ENCODE measurements at places on chromosomes 7 and 10.

GRCh38 chr10:88851706-88852105 lies at the start of gene ANKRD22:
TSS of gene ANKRD22 (minus strand) at chr10:88851844. CDS start at chr10:88851607, 237 bp downstream.
- peak; percentile 68 for DNase-seq

- DNase-seq: no peak
Observed at GRCh38 chr7:90532231-90532929, 62.9 kb downstream of the PTTG1IP2 start.

GRCh38 chr7:87345962-87346371 lies 503 bp downstream of the CROT start:
- DNase-seq: no peak

DNA sequence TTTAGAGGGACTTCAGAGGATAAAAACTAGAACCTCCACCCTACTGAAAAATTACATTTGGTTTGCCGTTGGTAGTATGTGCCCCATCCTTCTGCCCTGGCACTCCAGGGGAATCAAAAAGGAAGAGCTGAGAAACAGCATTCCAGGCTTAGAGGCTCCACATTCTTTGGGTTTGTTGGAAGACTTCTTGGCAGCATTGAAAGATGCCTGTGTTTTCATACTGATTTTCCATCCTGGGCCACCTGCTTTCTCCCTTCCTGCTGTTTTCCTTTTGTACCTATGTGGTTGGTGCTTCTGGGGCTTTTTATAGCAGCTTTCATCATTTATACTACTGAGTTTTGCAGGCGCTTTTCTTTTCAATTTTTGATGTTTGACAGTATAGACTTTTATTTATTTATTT lies 61.7 kb downstream of the AUTS2 start:
- no peak for DNase-seq

DNA sequence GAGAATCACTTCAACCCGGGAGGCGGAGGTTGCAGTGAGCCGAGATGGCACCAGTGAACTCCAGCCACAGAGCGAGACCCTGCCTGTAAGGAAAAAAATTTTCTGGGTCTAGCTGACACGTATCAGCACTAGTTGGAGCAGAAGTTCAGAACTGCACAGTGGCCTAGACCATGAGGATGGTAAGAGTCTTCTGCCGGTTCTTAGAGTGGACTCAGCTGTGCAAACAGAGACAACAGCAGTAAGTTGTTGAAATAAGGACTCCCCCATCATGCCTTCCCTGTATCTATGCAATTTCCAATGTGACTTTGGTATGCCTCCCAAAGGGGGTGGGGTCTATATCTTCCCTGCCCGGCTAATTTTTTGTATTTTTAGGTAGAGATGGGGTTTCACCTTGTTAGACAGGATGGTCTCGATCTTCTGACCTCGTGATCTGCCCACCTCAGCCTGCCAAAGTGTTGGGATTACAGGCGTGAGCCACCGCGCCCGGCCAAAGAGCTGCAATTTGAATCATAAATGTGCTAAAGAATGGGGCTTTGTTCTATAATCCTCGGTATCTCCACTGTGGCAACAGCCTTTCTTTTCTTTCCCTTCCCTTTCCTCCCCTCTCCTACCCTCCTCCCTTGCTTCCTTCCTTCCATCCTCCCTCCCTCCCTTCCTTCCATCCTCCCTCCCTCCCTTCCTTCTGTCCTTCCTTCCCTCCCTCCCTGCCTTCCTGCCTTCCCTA lies 14.5 kb upstream of the RNF216 start:
- DNase-seq: no peak

DNA sequence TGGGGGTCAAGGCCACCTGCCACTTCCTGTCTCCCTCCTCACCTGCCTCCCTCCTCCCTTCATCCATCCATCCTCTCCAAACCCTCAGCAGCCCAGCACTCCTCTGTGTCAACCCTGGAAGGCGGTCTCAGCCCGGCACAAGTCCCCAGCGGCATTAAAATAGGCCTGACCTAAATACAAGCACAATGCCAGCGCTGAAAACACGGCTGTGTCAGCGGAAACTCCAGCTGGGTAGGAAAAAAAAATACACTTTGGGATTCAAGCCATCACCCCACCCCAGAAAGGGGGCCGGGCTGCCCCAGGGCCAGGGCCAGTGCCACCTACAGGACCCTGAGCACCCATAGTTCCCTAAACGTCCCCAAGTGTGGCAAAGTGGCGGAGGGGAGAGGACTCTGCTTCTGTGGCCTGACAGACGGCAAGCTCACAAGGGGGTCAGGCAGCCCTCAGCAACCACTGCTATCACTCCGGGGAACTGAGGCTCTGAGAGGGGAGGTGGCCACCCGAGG lies 22.7 kb upstream of the GTF2IRD1 start:
- no peak for DNase-seq

GRCh38 chr10:28551086-28551485 lies 18.2 kb downstream of the WAC start:
- DNase-seq: no peak

GRCh38 chr7:47635091-47636080 lies 53.5 kb upstream of the TNS3 start:
- DNase-seq: no peak

GRCh38 chr7:25060487-25061055 lies 64.5 kb downstream of the CYCS start:
- no peak for DNase-seq

DNA sequence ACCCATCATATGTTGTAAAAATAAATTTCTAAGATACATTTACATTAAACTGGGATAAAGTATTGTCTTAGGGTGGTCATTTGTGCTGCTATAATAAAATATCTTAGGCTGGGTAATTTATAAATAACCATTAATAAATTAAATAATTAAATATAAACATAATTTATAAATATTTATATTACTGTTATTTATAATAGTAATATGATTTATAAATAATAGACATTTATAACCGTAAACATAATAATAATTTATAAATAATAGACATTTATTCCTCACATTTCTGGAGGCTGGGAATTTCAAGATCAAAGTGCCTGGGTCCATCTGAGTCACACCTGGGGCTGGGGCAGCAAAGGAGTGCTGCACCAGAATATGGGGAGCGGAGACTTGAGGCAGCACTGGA lies 31.1 kb downstream of the ZWINT start:
- no peak for DNase-seq

- DNase-seq: no peak
Observed at GRCh38 chr10:118028619-118029018, 18.1 kb downstream of the RAB11FIP2 start.

GRCh38 chr7:121570365-121570764 lies 174.3 kb upstream of the FAM3C start:
- no peak for DNase-seq

DNA sequence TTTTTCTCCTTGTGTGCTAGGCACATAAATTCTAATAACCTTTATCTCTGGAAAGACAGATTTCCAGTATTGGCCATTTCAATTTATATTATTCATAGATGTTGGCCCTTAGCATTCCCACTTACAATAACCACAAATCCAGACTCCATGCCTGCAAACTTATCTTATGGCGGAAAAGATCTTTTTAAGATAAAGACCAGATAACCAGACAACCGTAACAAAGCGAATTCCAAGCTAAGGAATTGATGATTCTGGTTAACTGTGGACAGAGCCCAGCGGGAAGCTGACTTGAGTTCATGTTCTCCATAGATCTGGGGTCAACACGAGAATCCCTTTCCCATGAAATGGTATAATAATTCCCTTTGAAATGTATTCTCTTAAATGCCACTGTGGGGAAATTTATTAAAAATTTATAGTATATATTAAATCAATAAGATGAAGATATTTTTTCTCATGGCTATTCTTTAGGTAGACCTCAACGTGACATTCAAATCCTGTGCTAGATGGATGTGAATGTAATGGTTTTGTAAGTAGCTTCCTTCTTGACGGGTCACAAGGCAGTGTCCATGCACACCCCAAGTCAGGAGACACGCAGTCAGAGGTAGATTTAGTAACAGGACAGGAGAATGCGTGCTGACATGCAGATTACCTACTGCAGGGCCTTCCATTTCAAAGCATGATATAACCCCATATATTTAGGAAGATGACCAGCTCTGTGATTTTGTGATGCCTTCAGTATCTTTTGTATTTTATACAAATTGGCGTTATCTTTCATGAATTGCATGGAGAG lies 37.7 kb upstream of the KLF6 start:
- DNase-seq: no peak

DNA sequence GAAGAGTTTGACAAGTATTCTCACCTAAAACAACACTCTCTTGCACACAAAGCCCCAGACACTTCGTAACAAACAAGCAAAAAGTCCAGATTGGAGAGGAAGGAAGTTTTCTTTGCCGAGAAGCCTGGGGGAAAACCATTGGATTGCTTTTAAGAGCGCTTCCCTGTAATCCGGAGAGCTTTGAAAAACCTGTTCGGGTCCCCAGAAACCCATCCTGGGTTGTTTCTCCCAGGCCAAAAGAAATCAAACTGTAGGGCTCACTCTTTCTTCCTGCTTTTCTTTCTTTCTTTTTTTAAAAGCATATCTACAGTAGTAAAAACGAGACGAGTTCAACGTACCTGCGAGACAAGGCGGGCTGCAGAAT lies 655 bp downstream of the SP8 start:
- no peak for DNase-seq

- DNase-seq: no peak
Observed at GRCh38 chr10:132946311-132946710, 3.9 kb upstream of the CFAP46 start.

GRCh38 chr10:93357680-93358079 lies 124.5 kb downstream of the MYOF start:
- peak; percentile 48 for DNase-seq

DNA sequence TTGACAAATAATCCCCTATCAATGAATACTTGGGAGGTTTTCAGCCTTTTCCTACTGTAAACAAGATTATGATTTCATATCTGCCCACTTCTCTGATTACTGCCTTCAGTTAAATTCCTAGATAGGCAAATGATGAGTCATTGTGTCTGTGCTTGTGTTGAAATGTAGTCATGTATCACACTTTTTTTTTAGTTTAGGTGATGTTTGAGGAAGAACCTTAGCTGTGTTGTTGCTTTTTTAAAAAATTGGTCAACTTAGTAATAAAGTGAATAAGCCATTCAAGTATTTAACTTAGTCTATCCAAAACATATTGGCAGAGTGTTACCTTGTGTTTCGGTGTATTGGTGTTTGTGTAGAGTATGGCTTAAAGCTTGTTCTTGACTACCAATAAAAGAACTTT lies 60.0 kb downstream of the WAC start:
- DNase-seq: peak; percentile 17

DNA sequence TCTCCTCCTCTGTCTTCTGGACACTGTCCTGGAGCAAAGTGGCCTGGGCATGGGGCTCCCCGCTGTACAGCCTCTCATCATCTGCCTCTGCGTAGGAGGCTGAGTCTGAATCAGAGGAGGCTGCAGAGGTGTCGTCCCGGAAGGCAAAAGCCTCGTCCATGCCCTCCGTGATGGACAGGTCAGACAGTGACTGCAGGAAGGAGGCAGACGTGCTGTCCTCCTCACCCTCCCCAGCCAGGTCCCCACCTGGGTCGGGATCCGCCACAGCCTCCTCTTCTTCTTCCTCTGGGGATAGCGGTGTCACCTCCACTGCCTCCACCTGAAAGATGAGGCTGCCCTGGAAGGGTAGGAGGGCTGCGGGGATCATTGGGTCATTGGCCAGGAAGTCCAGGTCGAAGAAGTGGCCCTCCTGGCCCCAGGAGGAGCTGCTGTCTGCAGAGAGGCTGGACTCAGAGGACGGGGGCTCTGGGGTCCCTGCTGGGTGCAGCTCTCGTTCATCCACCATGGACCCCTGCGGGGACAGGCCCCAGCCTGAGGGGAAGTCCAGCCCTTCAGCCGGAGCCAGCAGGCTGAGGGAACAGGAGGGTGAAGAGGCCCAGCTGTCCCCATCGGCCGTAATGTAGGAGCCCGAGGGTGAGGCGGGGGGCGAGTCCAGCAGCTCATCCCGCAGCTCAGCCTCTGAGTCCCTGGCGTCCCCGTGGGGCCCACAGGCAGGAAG lies 3.7 kb downstream of the NACAD start:
- DNase-seq: no peak

GRCh38 chr7:40077849-40078248 lies 56.6 kb downstream of the MPLKIP start:
- DNase-seq: no peak

GRCh38 chr7:157688533-157689268 lies 351.9 kb downstream of the DNAJB6 start:
- DNase-seq: no peak

DNA sequence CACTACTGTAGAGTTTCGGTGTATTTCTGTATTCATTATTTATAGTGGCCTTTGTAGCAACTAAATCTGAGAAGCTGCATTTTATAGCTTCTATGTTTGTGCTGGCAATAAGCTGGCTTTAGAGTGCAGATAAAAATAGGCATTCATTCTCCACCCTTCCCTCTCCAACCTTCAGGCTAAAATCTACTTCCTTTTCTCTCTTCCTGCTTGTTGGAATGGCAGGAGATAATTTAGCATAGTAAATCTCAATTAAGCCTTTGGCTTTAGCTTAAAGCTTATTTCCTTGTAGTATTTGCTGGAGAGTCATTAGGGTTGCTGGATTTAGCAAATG lies 58.5 kb downstream of the CPVL start:
- DNase-seq: no peak

DNA sequence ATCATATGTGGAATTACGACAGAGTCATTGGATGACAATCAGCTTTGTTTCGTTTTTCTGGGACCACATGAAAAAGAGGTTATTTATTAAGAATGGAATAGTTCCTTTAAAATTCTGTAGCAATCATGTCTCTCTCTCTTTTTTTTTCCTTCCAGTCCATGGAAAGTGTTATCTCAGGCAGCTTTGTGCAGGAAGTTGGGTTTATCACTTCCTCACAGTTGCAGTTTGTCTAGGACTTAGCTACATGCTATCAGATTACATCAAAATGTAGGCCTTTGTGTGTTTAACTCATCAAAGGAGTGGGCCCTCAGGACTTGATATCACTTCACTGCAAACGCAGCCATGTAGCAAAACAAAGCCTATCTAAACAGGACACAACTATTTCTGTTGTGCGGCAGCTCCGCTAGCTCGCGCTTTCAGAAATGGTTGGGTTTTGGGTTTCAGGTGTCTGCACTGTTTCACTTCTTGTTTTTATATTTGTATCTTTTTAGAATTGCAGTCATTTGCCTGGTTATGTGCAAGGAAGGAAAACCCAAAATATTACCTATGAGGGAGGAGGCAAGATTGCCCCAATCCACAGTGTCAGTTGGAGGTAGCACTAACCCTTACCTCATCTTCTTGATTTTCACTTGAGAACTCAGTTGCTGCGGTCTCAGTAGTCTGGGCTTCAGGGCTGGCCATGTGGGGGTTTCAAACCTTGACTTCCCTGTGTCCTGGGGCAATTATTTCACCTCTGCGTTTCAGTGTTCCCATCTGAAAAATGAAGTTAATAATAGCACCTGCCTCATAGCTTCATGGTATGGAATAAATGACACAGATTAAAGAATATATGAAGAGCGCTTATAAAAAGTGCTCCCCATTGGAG lies 66.7 kb downstream of the HHEX start:
- peak; percentile 4 for DNase-seq
